ENCODE measurements at places on chromosomes 12 and 14. TPM values are rescaled to one million over a fixed set of nuclear protein-coding genes. Genes with fewer than 3 reads are reported as not detected.

Gene KRT82
- not detected for total RNA-seq

Gene RD3L
- total RNA-seq, result not detected

DNA sequence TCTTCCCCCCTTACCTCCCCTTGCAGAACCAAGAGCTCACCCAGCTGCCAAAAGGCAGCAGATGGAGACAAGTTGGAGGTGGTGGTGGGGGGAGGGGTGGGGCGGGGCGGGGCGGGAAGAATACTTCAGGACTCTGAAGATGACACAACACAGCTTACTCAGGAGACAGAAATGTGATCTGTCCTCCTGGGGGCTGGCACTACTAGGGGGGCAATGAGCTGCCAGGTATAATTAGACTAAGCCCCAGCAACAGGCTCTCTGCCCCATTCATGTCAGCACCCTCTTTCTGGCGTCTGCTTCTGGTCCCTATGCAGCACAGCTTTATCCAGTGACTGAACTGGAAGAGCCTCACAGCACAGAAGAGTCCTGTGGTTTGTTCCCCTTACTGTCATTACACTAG lies 407.0 kb downstream of the MED13L start:
- DNase-seq, result no peak
- no peak overlapping the region for H3K27ac ChIP-seq
- no peaks in the 10 kb centered on the region for H3K36me3 ChIP-seq
- no peaks in the 10 kb centered on the region for H3K4me1 ChIP-seq
- no peaks in the 10 kb centered on the region for H3K27me3 ChIP-seq

Gene ERC1
- total RNA-seq, result 56.5 TPM

DNA sequence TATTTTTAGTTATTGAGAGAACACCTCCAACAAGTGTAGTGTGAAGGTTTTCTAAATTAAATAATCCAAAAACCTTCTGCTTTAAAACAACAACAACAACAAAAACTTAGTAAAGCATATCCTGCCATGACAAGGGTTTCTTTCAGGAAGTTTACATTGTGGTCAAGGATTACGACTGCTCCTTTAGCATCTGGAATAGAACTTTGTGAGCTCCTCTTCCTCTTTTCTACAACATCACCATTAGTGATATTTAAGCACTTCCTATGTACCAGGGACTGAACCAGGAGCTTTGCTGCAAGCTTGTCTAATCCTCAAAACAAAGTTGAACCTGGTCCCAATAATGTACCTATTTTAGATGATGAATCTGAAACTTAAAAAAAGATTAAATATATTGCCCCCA lies 315.4 kb upstream of the KITLG start:
- H3K36me3 ChIP-seq, result no peaks in the 10 kb centered on the region
- no peak overlapping the region for H3K27ac ChIP-seq
- no peak for DNase-seq

Gene MAP1LC3B2
- total RNA-seq, result 3.9 TPM
